IPS-NIHi11 (cell line): ENCODE measurements at places on chromosomes 4 and X.

DNA sequence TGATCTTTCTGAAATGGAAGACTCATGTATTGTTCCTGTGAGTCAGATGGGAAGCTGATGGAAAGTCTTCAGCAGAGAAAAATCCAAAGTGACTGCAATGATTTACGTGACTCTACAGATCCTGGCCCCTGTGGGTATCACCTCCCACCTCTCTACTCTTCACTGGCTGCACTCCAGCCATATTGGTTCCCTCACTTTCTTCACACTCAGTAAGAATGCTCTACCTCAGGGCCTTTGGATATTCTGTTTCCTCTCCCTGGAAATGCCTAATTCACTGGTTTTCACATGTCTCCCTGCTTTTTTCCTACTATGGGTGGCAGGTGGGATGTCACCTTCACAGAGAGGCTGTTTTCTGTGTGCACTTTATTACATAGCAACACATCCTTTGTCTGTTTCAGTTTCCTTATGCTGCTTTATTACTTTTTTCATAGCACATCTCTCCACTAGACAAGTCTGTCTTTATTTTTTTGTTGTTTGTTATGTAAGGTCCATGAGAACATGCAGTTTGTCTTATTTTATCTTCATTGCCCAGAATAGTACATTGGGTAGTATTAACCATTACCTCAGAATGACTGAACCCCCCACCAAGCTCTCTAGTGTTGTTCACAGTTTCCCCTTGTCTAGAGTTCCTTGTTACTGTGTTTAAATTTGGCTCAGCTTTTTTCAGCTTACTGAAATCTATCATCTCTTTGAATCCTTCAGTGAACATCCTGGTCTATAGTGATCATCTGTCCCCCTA lies 57.6 kb upstream of the CLNK start:
- no peak for DNase-seq

DNA sequence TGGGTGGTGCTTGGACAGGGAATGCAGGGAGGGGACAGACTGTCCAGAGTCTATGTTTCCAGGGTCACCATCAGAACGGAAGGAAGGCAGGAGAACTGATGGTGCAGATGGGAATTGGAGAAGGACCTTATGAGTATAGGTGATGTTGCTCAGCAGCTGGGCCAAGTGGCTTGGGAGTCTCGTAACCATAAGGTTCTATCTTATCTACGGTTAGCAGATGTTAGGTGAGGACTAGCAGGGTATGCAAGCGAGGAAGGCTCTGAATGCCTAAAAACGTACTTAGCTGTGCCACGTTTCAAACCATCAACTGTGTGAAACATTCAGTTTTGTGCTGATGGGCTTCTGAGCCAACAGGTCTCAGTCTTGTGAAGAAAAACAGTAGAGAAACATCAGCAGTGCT lies 22.4 kb downstream of the MAGEA9 start:
- no peak for DNase-seq

- DNase-seq = no peak
These were observed 230.8 kb downstream of the INPP4B start for GRCh38 chr4:142615324-142615665.

DNA sequence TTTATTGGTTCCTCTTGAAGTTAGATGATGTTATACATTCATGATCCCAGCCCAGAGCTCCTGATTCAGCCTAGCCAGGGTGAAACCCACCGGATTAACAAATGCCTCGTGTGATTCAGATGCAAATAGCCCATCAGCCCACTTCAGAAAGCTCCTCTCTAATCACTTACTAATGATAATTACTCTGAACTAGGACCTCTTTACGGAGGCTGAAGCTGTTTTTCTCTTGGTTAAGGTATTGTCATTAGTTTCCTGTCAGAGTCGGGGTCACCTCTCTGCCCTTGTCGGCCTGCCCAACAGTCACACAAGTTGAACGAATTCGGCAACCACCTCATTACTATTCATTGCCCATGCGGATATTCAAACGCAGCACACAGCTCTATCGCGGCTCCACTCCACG lies 36.6 kb downstream of the ZFP42 start:
- peak; percentile 62 for DNase-seq

DNA sequence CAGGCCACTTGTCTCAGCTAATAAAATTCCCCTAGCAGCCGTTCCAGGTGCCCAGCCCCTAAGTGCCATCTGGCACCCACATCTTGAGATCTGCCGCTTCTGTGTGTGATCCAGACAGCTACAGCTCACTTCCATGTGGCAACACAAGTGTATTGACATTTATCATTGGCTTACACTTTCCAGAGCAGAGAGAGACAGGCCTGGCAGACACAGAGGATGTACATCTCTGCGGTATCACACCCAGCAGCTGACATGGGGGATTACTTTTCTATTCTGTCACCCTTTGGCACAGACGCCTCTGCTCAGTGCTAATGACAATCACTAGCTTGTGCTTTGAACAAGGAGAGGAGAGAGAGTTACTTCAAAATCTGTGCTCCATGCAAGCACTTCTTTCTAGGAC lies 195.9 kb downstream of the KDR start:
- no peak for DNase-seq

- no peak for DNase-seq
These were observed 106.2 kb downstream of the LNX1 start for GRCh38 chr4:53484911-53485657.

GRCh38 chrX:114047558-114047957 lies 536.3 kb upstream of the HTR2C start:
- DNase-seq = no peak

DNA sequence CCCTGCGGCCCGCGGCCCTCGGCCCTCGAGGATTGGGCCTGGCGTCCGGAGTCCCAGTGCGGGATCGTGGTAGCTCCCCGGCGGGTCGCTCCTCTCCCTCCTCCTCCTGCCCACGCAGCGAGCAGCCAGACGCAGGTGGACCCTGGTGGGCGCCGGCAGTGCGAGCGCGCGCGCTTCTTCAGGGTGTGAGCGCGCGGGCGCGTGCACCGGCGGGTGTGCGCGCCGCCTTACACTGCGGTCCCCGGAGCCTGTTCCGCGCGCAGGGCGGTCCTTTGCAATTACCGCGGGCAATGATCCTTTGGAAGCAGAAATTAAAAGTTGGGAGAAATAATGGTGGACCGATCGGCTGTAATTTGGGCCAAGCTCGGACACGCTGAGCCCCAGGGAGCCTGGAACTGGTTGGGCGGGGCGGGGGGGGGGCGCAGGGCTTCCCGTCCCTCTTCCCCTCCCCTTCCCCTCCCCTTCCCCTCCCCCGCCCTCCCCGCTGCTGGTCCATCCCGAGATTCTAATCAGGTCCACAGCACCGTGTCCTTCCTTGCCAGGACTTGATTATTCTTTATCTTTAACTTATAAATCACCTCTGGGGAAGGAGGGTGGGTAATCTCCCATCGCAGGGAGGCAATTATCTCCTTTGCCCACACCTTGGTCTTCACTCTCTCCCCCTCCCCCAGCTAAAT lies 1.6 kb upstream of the NKX1-1 start:
- peak; percentile 39 for DNase-seq

DNA sequence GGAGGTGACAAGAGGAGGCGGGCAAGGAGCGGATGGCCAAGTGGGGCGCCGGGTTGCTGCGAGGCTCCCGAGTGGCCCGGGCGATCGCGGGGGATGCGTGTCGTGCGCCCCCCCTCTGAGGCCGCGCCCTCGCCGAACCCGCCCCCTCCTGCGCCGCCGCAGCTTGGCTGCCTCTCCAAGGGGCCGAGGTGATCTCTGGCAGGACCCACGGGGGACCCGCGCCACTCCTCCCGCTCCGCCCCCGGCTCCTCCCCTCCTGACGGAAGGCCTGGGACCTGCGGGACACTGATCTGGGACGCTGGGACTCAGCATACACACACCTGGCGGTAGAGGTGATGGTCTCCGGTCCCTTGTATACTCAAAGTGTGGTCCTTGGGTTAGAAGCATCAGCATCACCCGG lies 21.9 kb upstream of the FAM47C start:
- DNase-seq = peak; percentile 7

DNA sequence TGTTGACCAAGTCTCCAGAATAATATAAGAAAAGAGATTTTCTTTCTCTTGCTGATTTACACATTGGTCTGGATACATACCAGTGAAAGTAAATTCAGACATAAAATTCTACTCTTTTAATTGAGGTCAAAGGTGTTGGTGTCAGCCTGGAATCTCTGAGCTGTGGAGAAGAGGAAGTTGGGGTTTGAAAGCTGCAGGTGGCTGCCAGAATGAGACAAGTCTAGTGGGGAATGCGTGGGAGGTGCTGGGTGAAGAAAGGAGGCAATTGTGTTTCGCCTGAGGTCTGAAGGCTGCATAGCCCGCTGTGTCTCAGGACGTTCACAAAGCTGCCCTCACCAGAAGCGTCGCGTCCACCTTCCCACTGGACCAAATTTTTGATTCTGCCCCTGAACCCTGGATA lies 31.2 kb downstream of the PHEX start:
- peak; percentile 14 for DNase-seq

DNA sequence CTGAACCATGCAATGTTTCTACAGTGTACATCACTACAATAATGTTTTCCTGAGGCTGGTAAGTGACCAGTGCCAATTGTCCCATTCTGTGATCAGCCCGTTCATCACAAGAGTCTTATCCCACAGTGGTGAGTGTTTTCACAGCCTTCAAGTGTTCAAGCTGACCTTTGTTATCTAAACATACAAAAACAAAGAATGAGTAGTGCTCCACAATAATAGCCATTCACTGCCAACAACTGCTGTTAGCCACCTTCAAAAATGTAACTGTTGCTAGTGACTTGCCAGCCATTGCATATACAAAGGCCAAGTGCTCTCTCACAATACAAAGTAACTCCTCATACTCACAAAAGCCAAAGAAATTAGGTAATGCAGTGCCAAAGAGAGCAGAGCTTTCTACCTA lies 1084.1 kb downstream of the FAM133A start:
- DNase-seq = no peak
